ENCODE measurements at places on chromosomes 13 and 19.

- no peak for DNase-seq
These were observed 333.7 kb upstream of the NBEA start for GRCh38 chr13:34608331-34608730.

DNA sequence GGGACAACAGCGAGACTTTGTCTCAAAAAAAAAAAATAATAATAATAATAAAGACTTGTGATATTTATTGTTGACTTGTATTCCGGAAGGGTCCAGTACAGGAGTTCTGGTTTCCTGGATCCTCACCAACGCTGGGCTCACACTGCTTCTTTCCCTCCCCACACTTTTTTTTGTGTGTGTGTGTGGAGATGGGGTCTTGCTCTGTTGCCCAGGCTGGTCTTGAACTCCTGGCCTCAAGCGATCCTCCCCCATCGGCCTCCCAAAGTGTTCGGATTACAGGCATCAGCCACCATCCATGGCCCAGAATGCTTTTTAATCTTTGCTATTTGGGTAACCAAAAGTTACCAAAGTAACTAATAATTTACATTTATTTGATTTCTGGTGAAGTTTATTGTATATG lies 39.1 kb downstream of the SIPA1L3 start:
- DNase-seq: no peak

- no peak for DNase-seq
These were observed 42.9 kb upstream of the RAP2A start for GRCh38 chr13:97390941-97391600.

- no peak for DNase-seq
These were observed 1.9 kb downstream of the LACC1 start for GRCh38 chr13:43881580-43881979.

DNA sequence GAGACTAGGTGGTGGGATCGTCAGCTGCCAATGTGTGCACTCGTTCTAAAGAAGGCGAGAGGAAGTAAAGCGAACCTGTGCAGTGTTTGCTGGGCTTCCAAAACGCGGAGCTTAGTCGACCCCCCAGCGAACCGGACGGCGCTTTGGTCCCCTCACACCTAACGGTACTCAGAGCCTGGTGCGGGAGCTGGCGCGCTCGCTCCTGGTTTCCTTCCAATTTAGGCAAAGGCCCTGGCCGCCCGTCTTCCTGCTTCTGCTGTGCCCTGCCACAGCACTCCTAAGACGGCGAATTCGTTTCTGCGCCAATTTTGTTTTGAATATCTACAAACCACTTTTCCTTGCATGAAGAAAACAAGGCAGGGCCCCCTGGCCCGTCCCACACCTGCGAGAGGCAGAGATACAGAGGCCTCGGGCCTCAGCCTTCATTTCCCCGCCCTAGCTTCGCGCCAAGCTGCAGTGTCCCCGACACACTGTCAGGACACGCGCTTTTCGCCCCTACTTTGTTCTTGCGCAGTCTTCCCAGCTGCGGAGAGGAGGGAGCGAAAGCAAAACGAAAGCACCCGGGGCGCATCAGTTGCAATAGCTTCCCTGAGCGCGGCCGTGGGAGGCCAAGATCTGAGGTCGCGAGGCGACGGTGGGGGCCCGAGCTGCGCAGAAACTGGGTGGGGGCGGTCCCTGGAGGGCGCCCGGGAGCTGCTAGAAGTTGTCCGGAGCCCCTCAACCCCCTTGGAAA lies 111.9 kb downstream of the KCNRG start:
- no peak for DNase-seq

All from kidney glomerular epithelial cell (primary cell).